ENCODE measurements at places on chromosomes 13 and 19.
A peak's percentile ranks its signal among the peaks of the same experiment; 100 is the strongest.

DNA sequence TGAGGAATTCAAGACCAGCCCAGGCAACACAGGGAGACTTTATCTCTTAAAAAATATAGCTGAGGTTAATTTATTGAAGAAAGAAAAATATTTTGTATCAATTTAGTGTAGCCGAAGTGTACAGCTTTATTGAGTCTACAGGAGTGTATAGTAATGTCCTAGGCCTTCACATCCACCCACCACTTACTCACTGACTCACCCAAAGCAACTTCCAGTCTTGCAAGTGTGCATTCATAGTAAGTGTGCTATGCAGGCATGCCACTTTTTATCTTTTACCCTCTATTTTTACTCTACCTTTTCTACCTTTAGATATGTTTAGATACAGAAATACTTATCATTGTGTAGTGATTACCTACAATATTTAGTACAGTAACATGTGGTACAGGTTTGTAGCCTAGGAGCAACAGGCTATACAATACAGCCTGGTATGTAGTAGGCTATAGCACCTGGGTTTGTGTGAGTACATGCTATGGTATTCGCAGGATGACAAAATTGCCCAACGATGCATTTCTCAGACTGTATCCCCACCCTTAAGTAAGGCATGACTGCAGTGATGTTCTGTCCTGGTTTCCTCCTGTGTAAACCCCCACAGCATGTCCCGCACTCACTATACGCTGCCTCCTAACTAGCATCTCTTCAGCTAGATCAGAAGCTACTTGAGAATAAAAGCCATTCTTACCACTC, 15.3 kb upstream of the ATP12A start:
- no peak for DNase-seq

DNA sequence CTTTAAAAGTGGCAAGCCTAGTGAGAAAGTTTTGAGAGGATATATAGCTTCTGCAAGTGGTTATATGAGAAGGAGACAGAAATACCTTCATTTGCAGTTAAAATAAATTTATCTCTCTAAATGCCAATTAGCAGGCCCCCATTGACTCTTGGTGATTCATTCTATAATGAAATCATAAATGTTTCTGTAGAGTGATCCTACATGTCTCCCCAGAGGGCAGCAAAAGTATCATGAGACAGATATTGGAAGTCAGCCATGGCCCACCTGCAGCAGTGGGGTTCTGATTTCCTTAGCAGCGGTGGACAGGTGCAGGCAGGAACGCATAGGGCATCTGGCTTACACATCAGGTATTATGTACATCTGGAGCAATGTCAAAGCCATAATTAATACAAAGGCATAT, 385.4 kb upstream of the SLC10A2 start:
- DNase-seq = no peak

- DNase-seq = no peak
Observed at GRCh38 chr19:35806597-35806996, 6.0 kb downstream of the PRODH2 start.

DNA sequence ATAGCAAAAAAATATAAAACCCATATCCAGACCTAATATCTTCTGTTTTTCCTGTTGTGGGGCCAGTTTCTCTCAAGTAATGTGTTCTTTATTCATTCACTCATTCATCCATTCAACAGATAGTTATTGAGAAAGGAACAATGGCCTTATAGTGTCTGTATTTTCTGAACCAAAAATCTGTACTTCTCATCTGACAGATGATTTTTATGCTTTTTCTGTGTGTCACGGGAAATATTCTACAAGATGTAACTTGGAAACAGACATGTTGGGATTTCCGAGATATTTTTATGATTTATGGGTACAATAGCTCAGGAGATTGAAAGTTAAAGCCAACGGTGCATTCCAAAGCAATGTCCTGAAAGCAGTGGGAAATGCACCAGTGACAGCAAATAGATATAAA, 5.7 kb downstream of the ACOD1 start:
- no peak for DNase-seq

DNA sequence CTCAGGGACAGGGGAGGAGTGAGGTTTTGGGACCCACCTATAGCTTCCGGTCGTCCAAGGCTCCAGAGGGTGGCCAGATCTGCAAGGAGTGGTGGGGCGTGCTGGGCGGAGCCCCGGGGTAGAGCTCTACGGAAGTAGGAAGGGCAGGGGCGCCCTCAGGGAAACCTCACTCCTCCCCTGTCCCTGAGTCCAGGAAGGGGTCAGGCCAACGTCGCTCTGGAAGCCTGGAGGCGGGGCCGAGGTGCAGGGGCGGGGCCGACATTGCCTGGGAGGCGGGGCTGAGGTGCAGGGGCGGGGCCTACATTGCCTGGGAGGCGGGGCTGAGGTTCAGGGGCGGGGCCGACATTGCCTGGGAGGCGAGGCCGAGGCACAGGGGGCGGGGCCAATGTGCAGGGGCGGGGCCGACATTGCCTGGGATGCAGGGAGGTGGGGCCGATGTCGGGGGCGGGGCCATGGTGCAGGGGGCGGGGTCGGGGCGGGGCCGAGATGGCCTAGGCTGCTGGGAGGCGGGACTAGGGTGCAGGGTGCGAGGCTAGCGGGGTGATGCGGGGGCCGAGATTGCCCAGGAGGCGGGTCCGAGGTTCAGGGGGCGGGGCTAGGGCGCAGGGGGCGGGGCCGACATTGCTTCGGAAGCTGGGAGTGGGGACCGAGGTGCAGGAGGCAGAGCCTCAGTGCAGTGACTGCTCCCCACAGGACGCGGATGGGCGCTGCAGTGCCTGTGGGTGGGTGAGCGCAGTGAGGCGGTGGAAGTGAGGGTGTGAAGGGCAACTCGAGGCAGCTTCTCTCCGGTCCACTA, 4.9 kb upstream of the PALM start:
- DNase-seq = peak; percentile 85

DNA sequence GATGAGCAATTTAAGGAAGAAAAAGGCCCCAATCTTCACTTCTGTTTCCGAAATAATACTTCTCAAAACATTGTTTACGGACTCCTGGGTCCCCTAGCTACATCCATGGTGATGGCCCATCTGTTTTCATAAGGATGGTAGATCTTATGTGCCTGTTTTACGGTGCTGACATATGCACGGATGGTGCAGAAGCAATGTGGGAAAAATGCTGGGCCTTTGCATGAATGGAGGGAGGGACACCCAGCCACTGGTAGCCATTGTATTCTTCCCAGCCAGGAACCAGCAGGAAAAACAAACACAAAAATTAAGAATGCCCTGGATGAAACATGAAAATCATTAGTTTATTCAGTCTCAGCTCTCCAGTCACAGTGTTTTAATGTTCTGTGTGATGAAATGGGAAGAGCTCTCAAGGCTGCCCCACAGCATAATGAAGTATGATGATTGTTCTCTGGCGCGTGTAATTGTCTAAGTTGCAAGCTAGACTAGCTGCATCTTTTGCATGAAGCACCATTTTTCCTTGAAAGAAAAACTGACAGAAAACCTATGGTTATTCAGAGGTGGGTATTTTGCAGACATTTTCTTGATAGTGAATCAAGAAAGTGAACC, 1201.1 kb upstream of the SLC10A2 start:
- no peak for DNase-seq

- DNase-seq = peak; percentile 60
Observed at GRCh38 chr19:49231389-49231788, 73.8 kb downstream of the TRPM4 start.
